ENCODE measurements at places on chromosomes 4 and X. TPM values are rescaled to one million over a fixed set of nuclear protein-coding genes. Genes with fewer than 3 reads are reported as not detected.

GRCh38 chr4:159414305-159414704 lies 311.4 kb downstream of the RAPGEF2 start:
- DNase-seq, result no peak

DNA sequence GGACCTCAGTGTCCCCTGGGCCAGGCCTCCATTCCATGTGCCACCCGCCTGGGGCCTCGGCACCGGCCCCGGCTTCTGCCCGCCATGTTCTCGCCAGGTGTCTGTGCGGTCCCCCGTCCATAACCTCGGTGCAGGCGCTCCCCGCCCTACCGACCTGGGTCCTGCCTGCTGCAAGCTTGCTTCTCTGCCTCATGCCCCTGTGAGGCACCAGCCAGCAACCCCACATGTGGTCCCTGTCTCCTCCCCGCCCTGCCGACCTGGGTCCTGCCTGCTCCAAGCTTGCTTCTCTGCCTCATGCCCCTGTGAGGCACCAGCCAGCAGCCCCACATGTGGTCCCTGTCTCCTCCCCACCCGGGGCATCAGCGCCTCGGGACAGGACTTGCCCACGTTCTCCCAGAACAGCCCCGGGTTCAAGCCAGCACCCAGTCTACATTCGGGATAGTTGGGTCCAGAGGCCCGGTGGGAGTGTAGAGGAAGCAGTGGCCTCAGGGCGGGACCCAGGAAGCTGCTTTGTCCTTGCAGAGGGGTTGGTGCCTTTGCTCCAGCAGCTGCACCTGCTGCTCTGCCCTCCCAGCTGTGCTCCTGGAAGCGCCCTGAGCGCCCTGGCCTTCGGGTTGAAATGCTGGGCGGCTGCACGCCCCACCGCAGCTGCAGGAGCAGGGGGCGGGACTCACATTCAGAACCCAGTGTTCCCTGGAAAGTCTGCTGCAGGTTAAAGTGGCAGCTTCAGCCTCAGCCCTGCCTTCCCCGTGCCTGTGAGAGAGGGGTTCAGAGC lies 20.1 kb upstream of the UVSSA start:
- no peak for DNase-seq

DNA sequence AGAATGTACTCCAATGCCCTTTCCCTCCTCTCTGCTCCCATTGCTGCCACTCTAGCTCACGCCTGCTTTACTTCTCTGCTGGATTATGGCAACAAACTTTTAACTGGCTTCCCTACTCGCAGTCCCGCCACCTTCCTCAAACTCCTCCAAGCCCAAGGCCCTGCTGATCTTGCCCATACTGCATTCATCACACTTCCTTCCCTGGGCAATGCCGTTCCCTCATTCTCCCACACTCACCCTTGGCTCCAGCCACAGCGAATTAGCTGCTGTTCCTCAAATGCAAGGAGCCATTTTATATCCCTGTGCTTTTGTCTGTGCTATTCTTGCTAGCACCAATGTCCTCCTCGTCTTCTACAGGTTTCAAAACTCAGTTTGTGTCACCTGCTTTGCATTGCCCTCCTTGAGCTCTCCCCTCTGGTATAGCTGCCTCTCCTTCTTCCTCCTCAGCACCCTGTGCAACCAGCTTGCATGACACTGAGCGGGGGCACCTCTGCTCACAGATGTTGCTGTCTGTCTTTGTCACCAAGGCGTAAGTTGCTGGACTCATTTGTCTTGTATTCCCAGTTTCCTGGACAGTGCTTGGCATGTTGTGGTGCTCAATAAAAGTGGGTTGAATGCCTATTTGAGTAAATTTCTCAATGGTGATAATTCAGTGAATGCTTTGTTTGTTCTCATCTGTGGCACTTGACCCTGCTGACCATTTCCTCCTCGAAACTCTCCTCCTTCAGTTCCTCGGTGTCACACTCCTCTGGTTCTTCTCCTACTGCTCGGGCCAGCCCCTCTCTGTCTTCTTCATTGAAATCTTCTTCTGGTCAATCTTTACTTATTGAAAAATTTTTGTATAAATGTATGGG lies 22.4 kb upstream of the MGST2 start:
- DNase-seq, result no peak

- no peak for DNase-seq
Measured at GRCh38 chr4:112648263-112649054, 11.5 kb downstream of the LARP7 start.

- no peak for DNase-seq
Measured at GRCh38 chr4:6943012-6943884, 33.6 kb downstream of the TBC1D14 start.

GRCh38 chr4:123449362-123449761 lies 52.8 kb downstream of the SPRY1 start:
- DNase-seq, result no peak

DNA sequence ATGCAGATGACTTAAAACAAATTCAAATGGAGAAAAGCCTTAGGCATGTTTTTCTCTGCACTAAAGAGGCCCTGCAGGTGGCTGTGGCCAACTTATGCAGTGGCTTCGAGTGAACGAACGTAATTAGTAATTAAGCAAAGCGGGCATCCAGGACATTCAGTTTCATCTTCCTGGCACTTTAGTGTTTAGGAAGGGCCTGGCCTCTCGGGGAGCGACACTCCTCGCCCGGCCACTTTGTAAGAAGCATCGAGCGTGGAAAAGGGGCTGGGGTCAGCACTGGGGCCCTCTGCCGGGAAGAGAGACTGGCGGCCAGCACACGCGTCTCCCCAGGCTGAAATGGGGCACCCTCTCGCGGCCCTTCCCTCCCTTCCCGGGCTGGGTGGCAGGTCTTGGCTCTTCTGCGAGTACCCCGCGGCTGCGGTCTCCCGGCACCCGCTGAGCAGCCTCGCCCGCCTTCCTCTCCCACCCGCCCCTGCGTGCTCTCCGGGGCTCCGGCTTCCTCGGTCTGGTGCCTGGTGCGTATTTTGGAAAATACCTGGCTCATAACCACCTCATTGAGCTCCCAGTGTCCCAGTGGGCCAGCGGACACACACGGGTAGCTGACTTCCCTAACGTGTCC lies 677 bp upstream of the CYP4V2 start:
- peak; percentile 55 for DNase-seq

DNA sequence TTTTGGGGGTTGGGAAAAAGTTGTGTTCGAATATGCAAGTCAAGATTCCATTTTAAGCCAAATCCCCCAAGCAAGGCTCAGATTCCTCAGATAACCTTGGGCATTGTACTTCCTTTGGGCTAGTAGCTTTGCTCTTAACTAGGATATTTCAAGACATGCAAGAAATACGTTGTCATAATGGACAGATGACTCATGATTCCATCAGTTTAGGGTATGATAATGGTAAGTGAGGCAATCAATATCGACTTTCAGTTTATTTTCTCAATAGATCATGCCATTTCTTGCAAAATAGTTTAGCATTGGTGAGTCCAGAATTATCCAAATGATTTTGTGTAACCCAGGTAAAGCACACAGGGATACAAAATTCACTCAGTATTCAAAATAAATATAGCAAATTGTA lies 25.4 kb downstream of the CFAP299 start:
- no peak for DNase-seq

GRCh38 chr4:14615671-14616070 lies 386.6 kb upstream of the CPEB2 start:
- no peak for DNase-seq

GRCh38 chr4:66974665-66975064 lies 570.6 kb downstream of the CENPC start:
- no peak for DNase-seq

DNA sequence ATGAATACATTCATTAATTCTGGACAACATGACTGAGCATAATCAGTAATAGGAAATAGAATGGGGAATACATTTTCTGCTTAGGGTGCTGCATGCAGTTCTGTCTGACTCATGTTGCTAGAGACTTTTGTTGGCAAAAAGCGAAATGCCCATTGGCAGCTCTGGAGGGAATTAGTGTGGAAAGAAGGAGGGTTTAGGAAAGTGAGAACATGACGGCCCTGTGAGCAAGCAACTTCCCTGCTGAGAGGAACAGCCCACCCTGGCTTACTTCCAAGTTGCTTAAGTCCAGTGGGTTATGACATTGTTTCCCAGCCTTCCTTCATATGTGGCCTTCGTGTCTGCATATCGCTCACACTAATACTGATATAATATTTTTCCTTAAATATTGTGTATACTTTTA lies 13.8 kb downstream of the MAD2L1 start:
- no peak for DNase-seq

DNA sequence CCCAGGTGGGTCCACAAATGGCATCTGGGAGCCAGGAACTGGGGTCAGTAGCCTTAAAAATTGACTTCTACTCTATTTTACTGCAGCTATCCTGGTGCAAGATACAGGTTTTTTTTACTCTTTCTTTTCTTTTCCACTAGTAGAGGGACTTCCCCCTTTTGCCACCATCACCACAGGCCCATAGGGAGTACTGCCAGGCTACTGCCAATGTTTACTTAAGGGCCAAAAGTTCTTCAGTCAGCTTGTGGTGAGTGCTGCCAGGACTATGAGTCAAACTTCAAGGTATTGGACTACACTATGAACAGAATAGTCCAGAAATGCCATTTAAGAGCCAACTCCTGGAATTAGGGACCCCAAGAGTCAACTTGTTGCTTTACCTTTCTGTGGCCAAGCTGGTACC lies 94.7 kb downstream of the EDA2R start:
- DNase-seq, result no peak

GRCh38 chrX:107676559-107677378 lies 48.5 kb downstream of the PRPS1 start:
- DNase-seq, result no peak

DNA sequence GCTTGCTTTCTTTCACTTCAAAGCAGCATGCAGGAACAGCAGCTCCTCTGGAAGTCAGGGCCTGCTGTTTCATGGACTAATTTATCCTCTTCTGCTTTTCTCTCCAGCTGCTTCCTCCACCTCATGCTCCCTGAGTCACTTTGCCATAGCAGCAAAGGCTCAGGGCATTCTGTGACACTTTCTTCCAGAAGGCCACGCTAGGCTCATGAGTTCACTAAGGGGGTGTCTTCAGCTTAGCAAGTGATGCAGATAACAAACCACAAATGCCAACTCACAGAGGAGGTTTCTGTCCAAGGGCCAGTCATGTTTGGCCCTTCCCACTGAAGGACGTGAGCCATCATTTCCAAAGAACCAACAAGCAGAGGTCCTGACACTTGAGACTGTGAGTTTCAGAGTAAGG lies 200.2 kb downstream of the ADGRA3 start:
- DNase-seq, result no peak

- DNase-seq, result no peak
Measured at GRCh38 chrX:47169273-47169672, 24.3 kb downstream of the RBM10 start.

- DNase-seq, result no peak
Measured at GRCh38 chrX:136376713-136377112, 76.0 kb downstream of the ADGRG4 start.

GRCh38 chr4:6207602-6208001 lies 7.3 kb upstream of the JAKMIP1 start:
- DNase-seq, result no peak

DNA sequence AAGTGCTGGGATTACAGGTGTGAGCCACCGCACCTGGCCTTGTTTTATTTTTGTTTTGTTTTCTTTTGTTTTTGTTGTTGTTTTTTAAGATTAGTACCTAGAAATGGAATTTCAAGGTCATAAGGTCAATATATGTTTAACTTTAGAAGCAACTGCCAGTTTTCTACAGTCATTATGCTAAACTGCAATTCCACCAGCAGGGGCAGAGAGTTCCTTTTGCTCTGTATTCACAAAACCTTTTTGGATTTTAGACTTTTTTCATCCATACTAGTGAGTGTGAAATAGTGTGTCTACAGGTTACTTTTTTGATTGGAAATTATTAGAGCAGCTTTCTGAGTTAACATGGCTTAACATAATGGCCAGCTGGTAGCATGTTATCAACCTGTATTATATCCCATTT lies 580.6 kb downstream of the TRIML1 start:
- no peak for DNase-seq

GRCh38 chr4:41200486-41201017 lies 13.8 kb downstream of the APBB2 start:
- DNase-seq, result no peak

GRCh38 chr4:8291701-8292477 lies 22.3 kb downstream of the HTRA3 start:
- DNase-seq, result no peak

- DNase-seq, result no peak
Measured at GRCh38 chr4:87913896-87914295, 61.6 kb upstream of the SPP1 start.

GRCh38 chr4:173539986-173540385 lies 10.0 kb upstream of the HAND2 start:
- DNase-seq, result no peak

- peak; percentile 33 for DNase-seq
Measured at GRCh38 chrX:123648028-123648810, 84.6 kb downstream of the THOC2 start.

GRCh38 chr4:152997288-152997687 lies 61.2 kb downstream of the FHDC1 start:
- DNase-seq, result no peak

DNA sequence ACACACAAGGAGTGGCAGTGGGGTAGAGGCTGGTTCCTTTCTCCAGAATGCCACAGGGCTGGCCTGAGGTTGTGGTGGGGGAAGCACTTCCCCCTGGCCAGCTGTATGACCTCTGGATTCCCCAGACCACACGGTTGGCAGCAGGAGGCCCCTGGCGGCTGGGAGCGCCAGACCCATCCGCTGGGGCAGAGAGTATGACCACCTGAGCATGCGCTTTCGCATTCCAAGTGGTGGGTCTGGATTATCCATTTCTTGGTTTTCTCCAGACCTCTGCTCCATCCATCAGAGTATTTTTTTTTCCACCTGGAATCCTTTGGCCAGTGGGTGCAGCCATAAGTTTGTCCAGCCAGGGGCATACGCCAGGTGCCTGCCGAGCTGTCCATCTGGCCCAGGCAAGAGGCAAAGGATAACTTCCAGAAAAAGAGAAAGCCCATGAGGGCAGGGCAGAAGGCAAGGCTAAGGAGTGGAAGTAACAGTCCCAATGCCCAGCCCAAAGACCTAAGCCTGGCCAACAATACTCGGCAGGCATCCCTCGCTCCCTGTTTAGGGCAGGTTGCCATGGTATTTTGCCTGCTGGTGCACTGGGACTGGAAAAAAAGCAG lies 39.3 kb downstream of the NHSL2 start:
- no peak for DNase-seq

- DNase-seq, result no peak
Measured at GRCh38 chrX:108270739-108271396, 167.4 kb downstream of the COL4A6 start.

GRCh38 chr4:99917575-99917974 lies 23.3 kb upstream of the LAMTOR3 start:
- DNase-seq, result no peak

GRCh38 chrX:55867708-55868107 lies 150.2 kb downstream of the RRAGB start:
- no peak for DNase-seq

ERAS gene
- polyA plus RNA-seq, result not detected

NKX1-1 gene
- polyA plus RNA-seq, result not detected

SUPT20HL2 gene
- not detected for polyA plus RNA-seq

HCCS gene
- 14.7 TPM for polyA plus RNA-seq

IL3RA gene
- 1.0 TPM for polyA plus RNA-seq

KLHL15 gene
- 2.0 TPM for polyA plus RNA-seq

SPARCL1 gene
- polyA plus RNA-seq, result 16.1 TPM

AR gene
- polyA plus RNA-seq, result 33.9 TPM

PHKA1 gene
- 0.57 TPM for polyA plus RNA-seq

MAGEE2 gene
- not detected for polyA plus RNA-seq

SOD3 gene
- polyA plus RNA-seq, result 8.1 TPM

MED12 gene
- polyA plus RNA-seq, result 5.4 TPM

CT47B1 gene
- polyA plus RNA-seq, result not detected

FAT4 gene
- 0.96 TPM for polyA plus RNA-seq

CENPVL1 gene
- polyA plus RNA-seq, result not detected

All from liver (tissue), 10 donors.